Aorta (tissue), 5 donors: ENCODE measurements at places on chromosomes 16 and 17. TPM values are rescaled to one million over a fixed set of nuclear protein-coding genes. Genes with fewer than 3 reads are reported as not detected.
A peak's percentile ranks its signal among the peaks of the same experiment; 100 is the strongest.

Gene KCNH4
- 0.15 TPM for total RNA-seq

Gene HYDIN
- 4.8 TPM for total RNA-seq

Gene SLC5A10
- total RNA-seq: not detected

Gene SLC35G6
- total RNA-seq: not detected

Gene KRT15
- total RNA-seq: not detected

Gene HS3ST3A1
- 0.36 TPM for total RNA-seq

Gene P2RX5
- 1.3 TPM for total RNA-seq

Gene MARF1
- 73.5 TPM for total RNA-seq

Gene TMEM170A
- 20.5 TPM for total RNA-seq

Gene BICDL2
- total RNA-seq: 0.18 TPM

Gene IGFALS
- total RNA-seq: not detected

Gene PSME3IP1
- 85.7 TPM for total RNA-seq

Gene KRT31
- total RNA-seq: not detected

Gene ABCC12
- total RNA-seq: not detected

Gene PPP1R1B
- 1.0 TPM for total RNA-seq

Gene PRSS21
- total RNA-seq: not detected

- no peak for DNase-seq
Measured at GRCh38 chr16:648071-648780, 939 bp upstream of the WDR90 start.

DNA sequence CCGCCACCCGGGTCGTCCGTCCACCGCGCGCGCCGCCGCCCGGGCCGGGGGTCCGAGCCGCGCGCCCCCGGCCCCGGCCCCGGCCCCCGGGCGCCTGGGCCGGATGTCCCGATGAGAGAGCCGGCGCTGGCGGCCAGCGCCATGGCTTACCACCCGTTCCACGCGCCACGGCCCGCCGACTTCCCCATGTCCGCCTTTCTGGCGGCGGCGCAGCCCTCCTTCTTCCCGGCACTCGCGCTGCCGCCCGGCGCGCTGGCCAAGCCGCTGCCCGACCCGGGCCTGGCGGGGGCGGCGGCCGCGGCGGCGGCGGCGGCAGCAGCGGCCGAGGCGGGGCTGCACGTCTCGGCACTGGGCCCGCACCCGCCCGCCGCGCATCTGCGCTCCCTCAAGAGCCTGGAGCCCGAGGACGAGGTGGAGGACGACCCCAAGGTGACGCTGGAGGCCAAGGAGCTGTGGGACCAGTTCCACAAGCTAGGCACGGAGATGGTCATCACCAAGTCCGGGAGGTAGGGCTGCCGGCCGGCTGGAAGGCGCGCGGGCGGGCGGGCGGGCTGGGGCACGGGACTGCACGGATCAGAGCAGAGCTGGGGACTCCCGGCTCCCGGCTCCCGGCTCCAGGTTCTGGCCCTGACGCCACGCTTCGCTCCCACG lies 548 bp downstream of the TBX2 start:
- no peak for DNase-seq

- peak; percentile 78 for DNase-seq
Measured at GRCh38 chr16:87956365-87957231, 5.4 kb downstream of the BANP start.

- no peak for DNase-seq
Measured at GRCh38 chr17:16435925-16436886, 20.8 kb downstream of the TRPV2 start.

- no peak for DNase-seq
Measured at GRCh38 chr17:12673788-12674187, 8.1 kb downstream of the MYOCD start.

DNA sequence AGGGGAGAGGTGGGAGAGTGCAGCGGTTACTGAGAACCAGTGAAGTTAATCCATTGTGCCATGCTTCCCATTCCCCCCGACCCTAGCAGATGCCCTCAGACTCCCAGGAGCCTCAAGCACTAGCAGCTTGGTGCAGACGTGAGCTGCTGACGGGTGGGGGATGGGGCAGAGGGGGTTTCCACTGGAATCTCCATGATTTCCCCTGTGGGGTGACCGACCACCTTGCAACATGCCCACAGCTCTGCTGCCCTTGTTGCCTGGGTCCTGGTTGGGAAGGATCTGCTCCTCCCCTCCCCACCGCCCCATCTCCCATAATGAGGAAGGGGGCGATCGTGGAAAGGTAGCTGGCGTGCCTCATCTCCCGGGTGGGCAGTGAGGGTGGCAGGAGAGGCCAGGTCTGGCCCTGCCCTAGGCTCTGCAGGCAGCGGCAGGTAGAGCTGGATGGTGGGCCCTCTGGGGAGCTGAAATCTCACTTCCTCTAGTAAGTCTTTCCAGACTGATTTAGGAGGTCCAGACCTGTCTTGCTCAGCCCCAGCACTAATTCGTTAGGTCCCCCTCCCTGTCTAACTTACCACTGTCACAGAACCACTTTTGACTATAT lies 9.6 kb downstream of the FLOT2 start:
- DNase-seq: no peak

DNA sequence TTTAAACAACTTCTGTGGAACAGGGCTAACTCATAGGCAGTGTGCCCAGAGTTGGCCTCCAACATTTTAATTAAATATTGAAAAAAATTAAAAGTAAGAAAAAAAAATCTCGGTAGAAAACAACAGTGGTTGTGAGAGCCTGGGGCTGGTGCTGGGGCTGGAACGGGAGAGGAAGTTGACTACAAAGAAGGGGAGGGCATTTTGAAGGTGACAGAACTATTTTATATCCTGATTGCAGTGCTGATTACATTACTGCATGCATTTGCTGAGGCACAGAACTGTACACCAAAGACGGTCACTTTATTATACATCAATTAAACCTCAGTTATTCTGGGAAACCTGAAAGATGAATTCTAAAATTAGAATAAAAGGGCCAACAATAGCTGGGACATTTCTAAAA lies 142.5 kb downstream of the PARN start:
- no peak for DNase-seq

DNA sequence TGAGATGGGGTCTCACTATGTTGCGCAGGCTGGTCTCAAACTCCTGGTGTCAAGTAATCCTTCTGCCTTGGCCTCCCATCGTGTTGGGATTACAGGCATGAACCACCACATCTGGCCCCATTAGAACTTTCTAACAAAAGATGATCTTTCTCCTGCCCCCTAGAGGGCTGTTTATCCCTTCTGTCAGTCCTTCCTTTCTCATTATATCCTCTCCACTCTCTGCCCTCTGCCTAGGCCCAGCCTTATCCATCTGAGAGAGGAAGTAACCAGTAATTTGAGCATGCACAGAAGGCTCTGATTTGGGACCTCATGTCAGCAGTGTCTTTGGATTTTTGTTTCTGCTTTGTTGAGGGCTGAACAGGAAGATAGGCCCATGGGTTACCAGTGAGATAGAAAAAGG lies 4.4 kb upstream of the DHX40 start:
- no peak for DNase-seq

GRCh38 chr17:16439303-16439791 lies 24.0 kb downstream of the TRPV2 start:
- DNase-seq: no peak

DNA sequence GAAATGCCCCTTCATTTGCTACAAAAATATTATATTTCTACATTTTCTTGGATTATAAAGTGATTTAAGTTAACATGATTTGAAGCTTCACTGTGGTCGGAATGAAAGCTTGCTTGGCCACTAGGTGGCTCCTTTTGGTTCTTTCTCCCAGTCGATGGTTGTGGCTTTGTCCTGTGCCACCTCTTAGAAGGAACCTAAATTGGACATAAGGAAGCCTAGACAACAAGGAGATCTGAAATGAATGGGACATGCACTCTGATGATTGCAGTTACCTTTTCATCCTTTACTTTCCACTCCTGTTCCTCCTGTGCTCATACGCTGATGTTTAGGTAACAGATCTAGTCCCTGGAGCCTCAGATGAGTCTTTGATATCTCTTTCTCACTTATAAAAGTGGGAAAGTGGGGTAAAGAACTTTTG lies 39.2 kb downstream of the FTO start:
- no peak for DNase-seq

DNA sequence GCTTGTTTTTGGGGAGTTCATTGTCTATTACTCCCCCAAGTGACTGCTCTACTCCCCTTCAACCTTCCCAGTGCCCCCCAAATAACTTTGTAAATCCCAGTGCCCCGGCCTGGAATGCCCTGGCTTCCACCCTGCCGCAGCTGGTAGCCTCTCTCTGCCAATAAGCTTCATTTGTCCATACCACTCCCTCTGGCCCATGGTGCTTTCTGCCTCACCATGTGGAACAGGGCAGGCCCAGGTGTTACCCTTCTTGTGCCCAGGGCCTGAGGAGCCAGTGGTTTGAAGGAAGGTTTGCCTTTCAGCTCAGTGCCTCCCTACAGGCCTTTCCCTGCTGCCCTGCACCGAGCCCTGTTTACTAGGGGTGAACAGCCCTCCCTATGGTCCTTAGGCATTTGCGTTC lies 134.2 kb downstream of the AATF start:
- no peak for DNase-seq

GRCh38 chr17:51933647-51934046 lies 224.9 kb downstream of the CA10 start:
- DNase-seq: no peak

- DNase-seq: no peak
Measured at GRCh38 chr17:37648555-37648954, 5.3 kb upstream of the DDX52 start.

- no peak for DNase-seq
Measured at GRCh38 chr16:2053211-2053610, 5.4 kb downstream of the TSC2 start.

GRCh38 chr17:77281122-77281903 lies 140.5 kb downstream of the SEC14L1 start:
- no peak for DNase-seq

GRCh38 chr16:28513484-28514181 lies 7.0 kb upstream of the IL27 start:
- no peak for DNase-seq

- DNase-seq: no peak
Measured at GRCh38 chr17:27520491-27521185, 64.4 kb downstream of the KSR1 start.

- no peak for DNase-seq
Measured at GRCh38 chr17:38456031-38456815, 28.0 kb downstream of the ARHGAP23 start.

- DNase-seq: no peak
Measured at GRCh38 chr17:8366231-8366630, 10.3 kb downstream of the KRABD2 start.

GRCh38 chr17:65190467-65191097 lies 53.4 kb downstream of the RGS9 start:
- no peak for DNase-seq

DNA sequence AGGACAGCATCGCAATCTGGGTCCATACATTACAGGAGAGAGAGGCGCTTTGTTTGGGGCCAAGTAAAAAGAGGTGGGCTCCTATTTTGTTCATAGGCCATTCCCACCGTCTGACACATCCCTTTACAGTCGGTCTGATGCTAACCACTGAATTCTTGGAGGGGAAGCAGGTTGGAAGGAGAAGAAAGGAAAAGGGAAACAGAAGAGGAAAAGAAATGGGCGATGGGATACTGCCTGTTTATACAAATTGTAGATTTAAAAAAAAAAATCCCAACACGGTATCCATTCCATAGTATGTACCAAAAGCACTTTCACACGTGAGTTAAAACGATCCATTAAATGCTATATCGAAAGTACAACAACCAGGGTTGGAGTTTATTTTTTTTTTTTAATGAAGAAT lies 4.0 kb upstream of the ZFHX3 start:
- no peak for DNase-seq

DNA sequence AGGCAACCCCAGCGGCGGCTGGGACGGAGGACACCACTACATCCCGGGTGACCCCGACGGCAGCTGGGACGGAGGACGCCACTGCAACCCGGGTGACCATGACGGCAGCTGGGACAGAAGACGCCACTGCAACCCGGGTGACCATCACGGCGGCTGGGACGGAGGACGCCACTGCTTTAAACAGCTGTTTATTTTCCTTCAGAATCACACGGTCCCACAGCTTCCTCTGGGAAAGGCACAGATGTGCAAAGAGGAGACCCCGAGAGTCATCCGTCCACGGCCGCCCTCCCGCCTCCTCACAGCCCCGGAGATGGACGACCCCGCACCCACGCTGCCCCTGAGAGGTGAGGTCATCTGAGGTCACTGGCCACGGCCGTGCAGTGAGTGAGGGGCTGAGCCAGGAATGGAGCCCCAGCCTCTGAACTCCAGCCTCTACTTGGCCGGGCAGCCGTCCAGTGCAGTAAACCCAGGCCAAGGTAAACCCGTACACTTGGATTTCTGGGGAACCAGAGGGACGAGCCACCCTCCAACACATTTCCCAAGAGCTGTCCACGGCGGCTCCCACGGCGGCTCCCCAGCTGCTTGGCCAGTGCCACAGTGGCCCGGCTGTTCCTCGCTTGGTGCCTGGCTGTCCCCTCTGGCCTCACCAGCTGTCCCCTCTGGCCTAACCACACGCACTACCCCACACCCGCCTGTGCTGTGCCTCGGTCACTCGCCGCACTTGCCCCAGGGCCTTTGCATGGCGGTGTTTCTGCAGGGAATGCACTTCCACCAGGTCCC lies 43.2 kb upstream of the PABPN1L start:
- no peak for DNase-seq

DNA sequence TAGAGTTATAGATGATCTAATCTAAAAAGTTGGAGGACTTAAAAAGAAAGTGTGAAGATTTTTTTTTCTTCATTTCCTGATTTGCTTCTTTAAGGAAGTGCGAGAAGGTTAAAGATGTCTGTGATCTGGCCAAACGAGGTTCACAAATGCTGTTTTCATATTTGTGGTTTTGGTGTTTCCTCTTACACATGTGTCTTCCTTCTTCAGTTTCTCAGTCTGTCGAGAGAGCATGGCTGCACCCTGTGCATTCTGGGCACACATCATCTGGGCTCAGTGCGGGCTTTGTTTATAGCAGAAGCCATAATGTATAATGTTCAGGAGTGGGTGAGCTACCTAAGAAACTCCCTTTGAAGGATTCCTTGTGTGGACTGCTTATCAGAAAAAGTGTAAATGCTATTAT lies 260.4 kb upstream of the TBX2 start:
- peak; percentile 51 for DNase-seq

DNA sequence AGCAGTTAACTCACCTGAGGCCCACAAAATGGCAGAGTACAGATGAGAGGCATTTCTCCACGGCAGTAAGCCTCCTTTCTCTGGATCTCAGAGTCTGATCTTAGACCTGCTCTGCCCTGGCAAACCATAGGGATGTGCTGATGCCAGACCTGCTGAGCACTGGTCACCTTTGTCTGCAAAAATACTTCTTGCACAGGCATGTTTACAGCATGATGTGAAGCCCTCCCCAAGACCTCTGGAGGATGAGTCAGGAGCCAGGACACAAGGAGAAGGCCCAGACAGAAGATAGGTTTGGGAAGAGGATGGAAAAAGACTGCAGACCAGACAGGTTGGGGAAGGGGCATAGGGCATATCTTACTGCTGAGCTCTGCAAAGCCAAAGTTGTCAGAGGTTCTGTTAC lies 426.6 kb downstream of the PMP22 start:
- no peak for DNase-seq
